ENCODE measurements at places on chromosomes 1 and 21.

- no peak for DNase-seq
These were observed 199.3 kb upstream of the CTTNBP2NL start for GRCh38 chr1:112196731-112197130.

DNA sequence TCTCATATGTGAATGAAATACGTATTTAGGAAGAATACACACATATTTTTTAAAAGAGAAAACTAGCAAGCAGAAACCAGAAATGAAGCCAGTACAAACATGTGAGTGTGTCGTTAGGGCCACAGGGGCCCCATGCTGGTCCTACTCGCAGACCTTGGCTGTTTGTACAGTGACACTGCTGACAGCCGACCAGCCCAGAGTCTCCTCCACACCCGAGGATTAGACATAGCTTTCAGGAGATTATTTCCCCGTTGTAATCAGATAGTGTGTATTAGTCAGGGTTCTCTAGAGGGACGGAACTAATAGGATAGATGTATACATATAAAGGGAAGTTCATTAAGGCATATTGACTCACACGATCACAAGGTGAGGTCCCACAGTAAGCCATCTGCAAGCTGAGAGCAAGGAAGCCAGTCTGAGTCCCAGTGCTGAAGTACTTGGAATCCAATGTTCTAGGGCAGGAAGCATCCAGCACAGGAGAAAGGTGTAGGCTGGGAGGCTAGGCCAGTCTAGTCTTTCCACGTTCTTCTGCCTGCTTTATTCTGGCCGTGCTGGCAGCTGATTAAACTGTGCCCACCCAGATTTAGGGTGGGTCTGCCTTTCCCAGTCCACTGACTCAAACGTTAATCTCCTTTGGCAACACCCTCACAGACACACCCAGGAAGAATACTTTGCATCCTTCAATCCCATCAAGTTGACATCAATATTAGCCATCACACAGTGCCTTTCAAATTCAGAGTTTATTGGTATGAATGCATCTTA is 51.2 kb downstream of the DIP2A start:
- no peak for DNase-seq

DNA sequence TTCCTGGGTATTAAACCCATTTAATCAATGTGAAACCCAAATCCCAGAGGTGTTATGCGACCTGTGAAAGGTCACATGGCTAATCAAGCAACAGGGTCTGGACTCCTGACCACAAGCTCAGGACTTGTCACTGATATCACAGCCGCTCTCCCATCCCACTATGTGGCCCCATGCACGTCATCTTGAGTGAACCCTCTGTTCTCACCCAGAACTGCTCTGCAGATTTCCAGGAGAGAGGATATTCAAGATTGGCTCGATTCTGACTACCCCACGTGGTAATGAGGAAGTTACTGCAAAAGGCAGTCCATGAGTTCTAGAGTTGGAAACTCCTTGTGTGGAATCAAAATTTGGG is 173.5 kb upstream of the ETV3 start:
- DNase-seq: no peak

DNA sequence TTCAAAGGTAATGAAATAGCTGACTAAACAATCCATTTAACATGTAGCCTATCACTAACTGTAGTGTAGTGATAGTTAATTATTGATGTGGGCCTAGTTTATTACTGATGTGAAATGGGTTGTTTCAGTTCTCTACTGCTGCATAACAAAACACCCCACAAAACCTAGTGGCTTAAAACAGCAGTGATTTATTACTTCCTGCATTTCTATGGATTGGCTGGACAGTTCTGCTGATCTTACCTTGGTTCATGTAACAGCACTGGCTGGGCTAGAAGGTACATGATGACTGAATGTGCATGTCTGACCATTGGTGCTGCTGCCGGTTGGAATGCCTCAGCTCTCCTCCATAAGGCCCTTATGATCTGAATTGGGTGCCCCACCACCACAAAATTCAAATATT is 5.4 kb upstream of the ABL2 start:
- DNase-seq: no peak

DNA sequence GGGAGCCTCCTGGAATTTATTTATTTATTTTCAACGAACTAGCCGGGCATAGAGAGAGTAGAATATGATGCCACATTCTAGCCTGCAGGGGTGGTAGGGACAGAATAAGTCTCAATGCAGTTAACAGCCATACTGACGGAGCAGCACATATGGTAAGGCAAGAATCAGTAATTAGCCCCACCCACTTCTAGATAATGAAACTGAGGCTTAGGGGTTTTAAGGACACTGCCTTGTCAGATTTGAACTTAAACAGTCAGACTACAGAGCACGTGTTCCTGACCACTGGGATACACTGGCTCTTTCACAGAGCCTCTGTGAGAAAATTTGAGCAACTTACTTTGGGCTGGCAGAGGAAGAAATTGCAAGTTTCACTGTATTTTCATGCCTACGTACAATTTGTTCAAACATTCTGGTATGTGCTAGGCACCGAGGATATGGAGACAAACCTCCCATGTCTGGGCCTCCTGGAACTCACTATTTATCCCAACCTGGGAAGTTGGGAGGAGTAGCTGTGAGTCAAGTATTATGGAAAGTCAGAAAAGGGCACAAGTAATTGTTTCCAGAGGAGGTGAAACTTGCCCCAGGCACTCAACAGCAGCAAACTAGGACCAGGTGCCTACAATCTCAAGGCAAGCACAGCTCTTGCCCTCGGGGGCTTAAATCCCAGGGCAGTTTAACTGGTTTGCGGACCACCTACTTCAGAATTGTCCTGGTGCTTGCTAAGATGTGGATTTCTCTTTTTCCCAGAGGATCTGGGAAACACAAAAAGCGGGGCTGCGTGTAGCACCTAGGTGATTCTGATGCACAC is 1.6 kb upstream of the CLIC4 start:
- DNase-seq: no peak

DNA sequence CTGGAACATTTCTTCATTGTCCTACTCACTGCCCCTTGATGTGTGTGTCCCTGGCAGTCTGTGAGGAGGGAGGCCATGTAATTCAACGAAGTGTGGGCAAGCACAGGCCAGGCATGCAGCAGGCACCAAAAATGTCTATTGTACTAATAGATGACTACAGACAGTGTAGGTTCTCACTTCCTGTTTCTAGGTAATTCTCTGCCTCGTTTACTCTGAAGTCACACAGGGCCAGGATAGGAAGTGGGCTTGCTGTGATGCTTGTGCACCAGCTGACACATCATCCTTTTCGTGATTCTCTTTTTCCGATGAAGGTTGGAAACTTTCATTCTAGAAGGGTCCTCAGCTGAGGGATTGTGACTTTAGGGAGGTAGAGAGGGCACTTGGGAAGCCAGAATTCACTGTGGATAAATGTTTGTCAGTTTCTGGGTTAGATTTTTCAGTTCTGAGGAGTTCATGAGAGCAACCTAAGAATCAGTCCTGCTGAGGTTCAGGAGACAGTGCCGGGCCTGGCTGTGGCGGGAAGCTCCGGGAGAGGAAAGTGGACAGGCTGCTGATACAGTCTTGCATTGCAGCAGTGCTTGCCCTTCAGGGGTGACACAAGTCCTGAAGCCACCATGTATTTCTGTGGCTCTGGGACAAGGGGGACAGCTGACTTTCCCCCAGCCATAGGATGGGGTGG is 4.3 kb upstream of the CSF1 start:
- peak; percentile 68 for DNase-seq

- DNase-seq: peak; percentile 33
These were observed 52.3 kb upstream of the ADAM30 start for GRCh38 chr1:119948342-119949214.

GRCh38 chr1:58919959-58920321 is 136.1 kb upstream of the JUN start:
- DNase-seq: no peak

DNA sequence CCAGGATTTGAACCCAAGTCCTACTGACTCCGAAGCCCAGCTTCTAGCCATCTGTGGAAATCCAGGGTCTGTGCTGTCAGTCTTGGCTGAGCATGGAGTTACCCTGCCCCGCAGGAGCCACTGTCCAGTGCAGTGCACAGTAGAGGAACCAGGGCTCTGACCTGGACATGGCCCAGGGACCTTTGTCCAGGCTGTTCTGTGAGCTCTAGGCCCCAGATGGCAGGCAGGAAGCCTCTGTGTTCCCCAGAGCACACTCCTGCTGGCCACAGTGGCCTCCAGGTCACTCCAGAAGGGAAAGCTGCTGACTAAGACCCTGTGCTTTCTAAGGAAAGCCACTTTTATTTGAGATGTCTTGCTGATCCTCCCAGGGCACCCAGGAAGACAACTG is 13.8 kb downstream of the S100A7A start:
- DNase-seq: no peak

- DNase-seq: no peak
These were observed 24.9 kb upstream of the KIRREL1 start for GRCh38 chr1:157968508-157968907.

DNA sequence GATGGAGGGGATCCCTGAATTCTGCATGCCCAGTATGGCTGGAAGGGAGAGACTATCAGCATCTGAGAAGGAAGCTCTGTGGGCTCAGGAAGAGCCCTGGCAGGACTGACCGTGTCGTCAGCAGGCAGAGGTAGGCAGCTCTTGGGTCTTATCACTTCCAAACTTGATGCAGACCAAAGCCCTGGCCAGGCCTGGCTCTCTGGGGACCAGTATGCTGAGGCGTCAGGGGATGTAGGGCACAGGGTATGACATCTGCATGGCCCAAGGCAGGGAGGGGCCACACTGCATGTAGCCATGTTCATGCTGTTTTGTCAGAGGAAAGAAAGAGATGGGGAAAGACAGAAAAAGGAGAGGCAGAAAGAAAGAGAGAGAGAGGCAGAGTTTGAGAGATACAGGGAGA is 6.3 kb downstream of the FGR start:
- DNase-seq: no peak

DNA sequence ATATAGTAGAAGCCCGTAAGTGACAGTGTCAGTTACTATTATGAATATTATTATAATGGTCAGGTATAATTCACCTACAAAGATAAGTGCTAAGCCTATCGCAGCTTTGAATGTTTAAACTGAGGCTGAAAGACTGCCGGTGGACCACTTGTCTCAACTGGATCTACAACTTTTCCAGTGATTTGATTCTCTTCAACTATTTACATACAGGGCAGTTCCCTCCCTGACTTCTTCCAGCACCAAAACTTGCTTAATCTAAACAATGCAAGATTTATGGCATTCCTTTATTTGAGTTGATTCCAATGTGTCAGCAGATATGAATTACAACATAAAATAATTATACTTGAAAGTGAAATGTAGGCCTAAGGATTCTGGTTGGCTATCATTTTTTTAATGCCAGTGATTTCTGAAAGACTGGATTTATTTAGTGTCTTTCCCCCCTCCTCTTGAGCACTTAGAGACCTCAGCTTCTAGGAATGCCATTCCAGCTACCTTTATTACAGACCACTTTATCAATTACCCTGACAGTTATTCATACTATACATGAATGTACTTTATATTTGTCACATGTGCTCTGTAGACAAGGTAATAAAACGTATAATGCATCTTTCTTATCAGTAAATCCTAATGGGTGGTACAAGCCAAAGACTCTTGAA is 153.3 kb upstream of the C8B start:
- DNase-seq: no peak

DNA sequence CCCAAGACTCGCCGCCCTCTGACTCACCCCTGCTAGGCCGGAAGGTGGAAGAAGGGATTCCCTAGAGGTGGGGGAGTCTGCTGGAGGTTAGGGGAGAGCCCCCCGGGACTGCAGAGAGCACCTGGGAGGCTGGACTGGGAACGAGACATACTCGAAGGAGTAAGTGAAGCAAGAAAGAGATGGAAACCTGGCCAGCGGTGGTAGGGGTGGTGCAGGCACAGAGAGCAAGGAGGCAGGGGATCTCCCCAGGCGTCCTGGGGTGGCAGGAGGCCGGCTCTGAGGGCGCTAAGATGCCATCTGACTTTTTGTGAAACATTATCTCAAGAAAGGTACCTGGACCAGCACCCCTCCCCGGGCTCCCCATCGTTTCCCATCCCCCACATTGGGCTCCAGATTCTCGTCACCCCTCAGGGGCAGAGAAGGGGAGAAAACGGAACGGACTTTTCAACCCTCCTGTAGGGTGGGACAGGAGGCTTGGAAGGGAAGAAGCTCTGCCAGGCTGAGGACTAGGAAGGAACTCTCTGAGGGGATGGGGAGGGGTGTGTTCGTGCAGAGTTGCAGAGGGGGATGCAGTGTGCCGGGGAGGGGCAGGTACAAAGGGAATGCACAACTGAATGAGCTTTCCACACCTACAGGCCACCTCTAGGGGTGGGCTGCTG is 708 bp downstream of the CHRNB2 start:
- DNase-seq: no peak

DNA sequence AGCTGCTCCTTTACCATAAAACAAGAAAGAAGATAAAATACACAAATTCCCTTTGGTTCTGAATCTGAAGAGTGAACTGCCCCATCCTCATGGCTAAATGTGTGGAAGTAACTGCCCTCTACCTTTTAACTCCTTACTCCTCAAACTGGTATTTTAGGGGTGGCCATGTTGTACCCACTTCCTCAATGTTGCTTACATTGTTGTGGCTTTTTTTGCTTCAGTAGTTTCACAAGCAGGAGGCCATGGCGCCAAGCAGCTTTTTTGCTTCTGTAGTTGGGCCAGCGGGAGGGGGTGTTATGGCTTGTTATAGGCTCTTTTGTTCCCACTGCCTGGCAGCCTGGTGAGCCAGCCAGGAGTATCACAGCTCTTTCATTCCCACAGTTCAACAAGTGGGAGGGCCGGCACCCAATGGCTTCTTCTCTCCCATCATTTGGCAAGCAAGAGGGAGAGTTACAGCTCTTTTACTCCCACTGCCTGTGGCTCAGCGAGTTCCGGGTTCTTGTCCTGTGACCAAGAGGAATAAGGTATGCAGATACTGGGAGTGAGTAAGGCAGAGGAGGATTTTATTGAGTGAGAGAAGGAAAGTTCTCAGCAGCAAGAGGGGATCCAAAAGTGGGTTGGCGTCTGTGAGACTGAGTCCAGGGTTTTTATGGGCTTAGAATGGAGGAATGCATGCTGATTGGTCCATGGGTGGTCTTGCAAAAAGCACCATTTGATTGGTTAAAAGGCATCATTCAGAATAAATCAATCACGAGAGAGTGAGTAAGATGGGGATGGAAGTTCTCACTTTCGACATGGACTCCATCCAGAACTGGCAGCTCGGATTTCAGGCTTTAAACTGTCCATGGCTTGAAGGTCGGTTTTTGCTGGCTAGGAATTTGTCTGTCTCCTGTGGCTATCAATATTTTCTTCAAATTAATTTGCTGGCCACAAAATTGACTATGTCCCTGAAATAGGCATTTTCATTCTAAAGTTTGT is 429.6 kb downstream of the HLX start:
- DNase-seq: no peak

- DNase-seq: no peak
These were observed 1.3 kb downstream of the EXO1 start for GRCh38 chr1:241849345-241849695.

DNA sequence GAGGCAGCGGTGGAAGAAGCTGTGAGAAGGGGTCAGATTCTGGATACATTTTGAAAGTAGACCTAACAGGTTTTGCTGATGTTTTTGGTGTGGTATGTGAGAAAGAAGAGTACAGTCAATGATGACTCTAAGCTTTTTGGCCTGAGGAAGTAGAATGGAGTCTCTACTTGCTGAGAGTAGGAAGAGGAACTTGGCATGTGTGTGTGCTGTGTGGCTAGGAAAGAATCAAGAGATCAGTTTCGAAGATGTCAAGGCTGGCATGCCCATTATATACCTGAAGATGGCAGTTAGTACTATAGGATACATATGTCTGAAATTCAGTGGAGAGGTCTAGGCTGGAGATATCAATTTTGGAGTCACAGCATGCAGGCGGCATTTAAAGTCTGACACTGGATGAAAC is 64.4 kb downstream of the MAB21L3 start:
- DNase-seq: no peak

GRCh38 chr21:30255679-30256078 is 27.1 kb downstream of the KRTAP24-1 start:
- no peak for DNase-seq
